RWPE1 (cell line): ENCODE measurements at places on chromosomes 12 and 14.
A peak's percentile ranks its signal among the peaks of the same experiment; 100 is the strongest.

DNA sequence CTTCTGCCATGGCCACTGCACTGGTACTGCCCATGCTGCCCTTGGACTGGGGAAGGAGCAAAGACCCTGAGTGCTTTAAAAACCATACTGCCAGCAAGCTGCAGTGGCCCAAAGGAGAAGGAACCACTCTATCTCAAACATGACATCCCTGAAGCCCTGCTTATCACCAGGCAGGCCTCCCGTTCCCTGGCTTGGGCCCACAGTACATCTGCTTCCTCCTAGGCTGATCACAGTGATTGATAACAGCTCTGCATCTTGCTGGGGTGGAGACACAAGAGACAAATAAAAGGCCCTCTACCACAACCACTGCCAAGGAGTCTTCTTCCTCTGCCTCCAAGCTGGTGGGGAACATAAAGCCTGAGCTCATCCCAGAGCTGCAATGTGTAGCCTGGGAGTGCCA, 567.5 kb downstream of the TRHDE start:
- DNase-seq, result no peak

GRCh38 chr14:77055306-77055705, 26.8 kb upstream of the IRF2BPL start:
- no peak for DNase-seq

GRCh38 chr14:50528000-50528399, 4.4 kb downstream of the MAP4K5 start:
- no peak for DNase-seq

GRCh38 chr14:61077951-61078720, 97.1 kb downstream of the SLC38A6 start:
- DNase-seq, result peak; percentile 42

DNA sequence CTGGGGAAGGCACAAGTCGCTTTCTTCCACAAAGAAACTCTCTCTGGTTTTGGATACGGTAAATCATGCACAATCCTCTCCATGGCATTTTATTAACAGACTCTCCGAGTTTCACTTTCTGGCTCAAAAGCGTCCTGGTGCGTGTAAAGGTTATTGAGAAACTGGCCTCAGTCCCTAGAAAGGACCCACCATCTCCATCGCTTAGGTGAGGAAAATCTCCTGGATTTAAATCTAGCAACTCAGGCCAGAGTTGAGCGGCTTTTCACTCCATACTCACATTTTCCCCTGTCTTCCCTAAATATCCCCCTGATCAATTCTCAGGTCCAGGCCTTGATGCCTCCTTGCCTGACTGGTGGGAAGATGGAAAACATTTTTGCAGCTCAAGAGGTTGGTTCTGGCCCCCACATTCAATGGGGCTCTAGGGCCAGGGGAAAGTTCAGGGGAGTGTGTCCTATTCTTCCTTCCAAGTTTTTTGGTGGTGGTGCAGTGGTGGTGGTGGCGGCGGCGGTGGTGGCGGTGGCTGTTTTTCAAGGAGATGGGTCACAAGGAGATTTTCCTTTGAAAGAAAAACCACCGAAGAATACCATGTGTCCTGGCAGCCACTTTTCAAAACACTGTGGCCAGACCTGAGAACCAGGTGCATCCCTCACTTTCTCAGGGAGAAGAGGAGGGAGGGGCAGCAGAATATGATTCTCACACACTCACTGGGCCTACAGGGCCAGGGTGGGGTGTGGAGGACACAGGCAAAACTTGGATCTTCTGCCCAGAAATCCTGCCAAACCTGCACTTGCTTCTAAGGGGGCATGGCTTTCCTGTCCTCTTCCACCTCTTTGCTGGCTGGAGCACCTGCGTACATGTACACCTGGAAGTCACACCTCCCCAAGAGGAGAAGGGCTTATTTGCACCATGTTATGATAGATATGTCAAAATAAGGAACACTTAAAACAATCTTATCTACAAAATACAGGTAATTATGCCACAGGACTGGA, 46.7 kb upstream of the PNMA1 start:
- DNase-seq, result no peak

DNA sequence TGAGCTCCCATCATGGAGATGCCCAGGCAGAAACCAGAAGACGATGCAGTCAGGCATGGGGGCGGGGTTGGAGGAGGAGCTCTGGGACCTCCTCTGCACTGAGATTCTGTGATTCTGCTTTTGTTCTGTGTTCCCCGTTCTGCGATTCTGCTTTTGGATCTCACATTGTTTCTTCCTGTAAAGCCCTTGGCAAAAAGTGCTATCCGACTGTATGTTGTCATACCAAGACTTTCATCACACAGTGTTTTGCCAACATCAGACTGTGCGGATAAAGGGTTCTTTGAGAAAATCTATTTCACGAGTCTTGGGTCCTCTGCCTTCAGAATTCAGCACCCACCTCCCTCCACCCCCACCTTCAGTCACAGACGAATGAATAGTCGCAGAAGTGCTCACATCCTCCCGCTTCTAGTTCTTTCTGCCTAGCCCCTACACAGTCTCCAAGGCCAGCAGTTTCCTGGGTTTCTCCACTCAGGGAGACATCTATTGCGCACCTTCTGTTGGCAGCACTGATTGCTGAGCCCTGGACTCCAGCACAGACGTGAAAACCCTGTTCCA, 24.7 kb upstream of the PWP1 start:
- DNase-seq, result no peak

DNA sequence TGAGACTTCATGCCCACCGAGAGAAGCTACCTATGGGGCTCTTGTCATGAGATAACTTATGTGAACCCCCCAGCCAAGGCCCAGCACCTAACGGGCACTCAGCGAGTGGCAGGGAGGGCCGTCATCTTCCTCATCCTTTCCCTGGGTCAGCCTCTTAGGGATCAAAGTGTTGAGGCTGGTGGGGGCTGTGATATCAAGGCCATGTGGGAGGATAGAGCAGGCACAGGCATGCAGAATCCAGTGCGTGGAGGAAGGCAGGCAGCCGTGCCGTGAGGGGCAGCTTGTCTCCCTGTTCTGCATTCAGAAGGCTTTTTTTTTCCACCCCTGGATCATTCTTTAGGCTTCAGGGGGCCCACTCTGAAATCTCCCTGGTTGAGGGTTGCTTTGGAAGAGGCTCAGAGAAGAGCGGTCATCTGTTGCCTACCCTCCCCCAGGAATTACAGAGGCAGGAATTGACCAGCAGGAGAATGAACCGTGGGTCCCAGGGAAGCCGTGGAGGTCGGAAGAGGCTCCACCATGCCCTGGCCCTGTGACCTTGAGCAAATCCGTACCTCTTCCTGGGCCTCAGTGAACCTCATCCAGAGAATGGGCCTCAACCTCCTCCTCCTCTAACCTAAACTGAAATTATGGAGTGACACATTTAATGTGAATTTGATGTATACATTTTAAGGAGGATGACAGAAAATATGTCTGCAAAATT, 62.8 kb downstream of the BEGAIN start:
- DNase-seq, result no peak

- DNase-seq, result no peak
These were observed 1526.6 kb upstream of the FLRT2 start for GRCh38 chr14:84003346-84003745.

DNA sequence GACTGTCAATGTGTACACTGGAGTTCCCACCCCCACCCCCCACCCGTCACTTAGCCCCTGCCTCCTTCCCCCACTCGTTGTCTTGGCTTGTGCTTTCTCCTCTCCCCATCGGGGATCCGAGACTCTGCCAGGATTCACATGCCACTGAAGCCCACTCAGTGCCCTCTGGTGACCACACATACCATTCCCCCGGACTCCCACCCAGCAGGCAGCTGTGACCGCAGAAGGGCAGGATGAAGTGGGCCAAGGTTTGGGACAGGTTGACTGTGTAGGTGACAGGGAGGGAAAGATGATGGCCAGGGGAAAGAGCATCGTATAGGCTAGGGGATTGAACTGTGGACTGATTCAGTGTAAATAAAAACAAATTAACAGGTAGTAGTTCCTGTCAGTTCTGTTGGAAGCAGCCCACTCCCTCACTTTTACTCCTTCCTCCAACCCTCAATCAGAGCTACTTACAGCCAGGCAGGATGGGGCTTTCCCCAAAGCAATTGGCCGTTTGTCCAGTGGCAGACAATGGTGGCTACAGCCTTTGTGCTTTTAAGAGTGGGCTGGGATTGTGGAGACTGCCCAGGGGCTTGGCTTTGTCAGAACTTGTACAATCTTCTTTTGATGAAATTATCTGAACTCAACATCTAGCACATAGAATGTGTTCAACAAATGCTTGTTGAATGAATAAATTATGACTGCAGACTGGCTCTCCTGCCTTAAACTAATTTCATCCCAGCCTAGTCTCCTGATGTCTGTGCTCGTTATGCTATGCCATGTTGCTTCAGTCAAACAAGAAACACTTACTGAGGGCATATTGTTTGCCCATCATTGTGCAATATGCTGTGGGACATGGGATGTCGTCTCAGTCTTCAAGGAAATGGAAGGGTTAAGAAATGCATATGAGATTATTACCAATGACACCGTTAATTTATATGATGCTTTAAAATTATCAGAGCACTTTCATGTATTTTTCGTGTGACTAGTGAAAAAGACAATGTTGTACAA, 30.2 kb downstream of the TTC9 start:
- no peak for DNase-seq

DNA sequence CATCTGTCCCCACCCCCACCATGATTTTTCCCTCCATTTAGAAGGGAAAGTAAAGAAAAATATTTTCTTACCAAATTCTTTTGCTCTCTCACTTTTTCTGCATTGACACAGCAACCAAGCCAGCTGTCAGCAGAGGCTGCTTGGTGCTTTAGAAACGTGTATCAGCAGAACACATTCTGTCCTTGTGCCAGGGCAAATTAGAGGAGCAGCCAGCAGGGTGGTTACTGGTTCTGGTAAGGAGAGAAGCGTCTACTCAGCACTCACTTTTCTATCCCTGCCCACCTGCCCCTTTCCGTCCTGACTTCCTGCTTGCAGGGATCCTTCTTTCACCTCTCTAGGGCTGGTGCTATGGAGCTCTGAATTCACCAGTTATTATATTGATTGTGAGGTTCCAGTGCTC, 327.5 kb upstream of the PDE3A start:
- no peak for DNase-seq

- DNase-seq, result no peak
These were observed 5.5 kb upstream of the HVCN1 start for GRCh38 chr12:110694330-110694901.

GRCh38 chr14:20469242-20469889, at the start of gene PNP:
Gene PNP, plus strand, starts transcription at chr14:20469406. Its CDS starts 119 bp downstream, at chr14:20469525.
- DNase-seq, result peak; percentile 98

DNA sequence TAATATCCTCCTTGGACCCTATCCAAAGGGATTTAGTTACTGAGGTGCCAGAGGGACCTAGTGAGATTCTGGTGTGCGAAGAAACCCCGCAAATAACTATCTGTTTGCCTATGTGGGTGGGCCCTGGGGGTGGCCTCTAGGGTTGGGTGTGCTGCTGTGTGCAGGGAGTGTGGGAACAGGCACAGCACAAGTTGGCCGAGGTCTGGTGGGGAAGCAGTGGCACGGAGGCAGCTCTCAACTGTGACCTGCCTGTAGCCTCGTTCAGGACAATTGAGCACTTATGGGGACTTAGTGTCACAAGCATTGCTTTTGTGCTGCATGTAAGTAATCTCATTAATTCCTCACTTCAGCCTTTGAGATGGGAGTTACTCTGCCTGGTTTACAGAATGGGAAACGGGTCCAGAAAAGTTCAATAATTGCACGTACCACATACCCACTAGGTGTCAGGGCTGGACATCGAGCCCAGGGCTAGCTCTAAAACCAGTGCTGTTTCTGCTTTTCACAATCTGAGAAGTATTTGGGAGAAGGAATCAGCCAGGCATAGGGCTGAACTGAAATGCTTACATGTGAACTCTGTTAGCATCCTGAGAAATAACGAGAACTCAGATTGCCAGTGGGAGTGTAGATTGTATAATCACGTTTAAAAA, 58.8 kb downstream of the TECPR2 start:
- DNase-seq, result no peak

DNA sequence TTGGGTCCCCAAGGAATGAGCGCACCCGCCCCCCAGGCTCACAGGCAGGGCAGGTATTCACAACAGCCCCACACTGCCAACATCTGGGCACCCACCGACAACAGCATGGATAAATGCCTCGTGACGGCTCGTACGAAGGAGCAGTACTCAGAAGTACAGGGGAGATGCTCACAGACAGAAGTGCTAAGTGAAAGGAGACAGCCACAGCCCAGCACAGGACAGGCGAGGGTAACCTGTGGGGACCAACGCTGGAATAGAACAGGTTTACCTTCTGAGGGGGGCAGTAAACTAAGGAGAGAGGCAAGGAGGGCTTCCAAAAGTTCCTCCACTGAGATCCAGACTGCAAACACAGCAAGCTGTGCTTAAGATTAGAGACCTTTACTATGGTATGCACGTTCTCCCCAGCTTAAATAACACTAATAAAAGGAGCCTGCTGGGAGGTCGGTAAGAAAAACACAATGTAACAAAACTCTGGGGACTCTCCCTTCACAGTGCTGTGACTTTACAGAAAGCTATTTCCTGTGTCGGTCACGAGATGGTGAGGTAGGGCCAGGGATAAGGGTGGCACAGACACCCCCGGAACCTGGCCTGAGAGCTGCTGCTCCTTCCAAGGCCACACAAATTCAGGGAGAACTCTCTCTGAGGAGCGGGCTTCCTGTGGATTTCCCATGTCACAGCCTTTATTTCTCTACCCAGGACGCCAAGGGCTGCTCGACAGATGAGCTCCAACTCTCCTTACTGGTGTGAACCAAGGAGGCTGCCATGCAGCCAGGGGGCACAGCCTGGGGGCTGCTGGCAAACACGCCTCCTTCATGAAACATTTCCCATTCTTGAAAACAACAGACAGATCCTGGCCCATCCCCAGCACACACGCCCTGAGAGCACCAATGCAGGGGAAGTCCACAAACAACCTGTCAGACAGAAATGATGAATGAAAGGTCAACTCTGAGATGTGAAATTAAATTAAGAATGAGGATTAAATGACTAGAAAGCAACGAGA, 26.3 kb downstream of the SLC15A4 start:
- peak; percentile 15 for DNase-seq

- no peak for DNase-seq
These were observed 59.2 kb downstream of the RASSF8 start for GRCh38 chr12:26017484-26018211.

DNA sequence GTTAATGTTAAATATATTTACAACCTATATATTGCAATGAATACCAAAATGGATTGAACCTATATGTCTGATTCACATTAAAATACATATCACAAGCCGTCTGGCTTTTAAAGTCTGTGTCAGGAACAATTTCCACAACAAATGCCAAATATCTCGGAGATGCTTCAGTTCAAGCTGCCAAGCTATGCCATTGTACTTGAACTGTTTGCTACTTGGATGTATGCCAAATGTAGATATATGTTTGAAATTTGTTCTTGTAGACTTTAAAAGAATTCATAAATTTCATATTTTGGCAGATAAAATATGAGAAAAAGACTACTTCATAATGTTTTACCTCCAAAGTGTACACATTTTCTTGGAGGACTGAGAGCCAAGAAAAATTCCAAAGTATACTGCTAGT, 37.0 kb downstream of the WASHC3 start:
- DNase-seq, result no peak

GRCh38 chr12:106113042-106113441, 25.7 kb downstream of the NUAK1 start:
- no peak for DNase-seq

GRCh38 chr12:115569345-115570068, 708.0 kb downstream of the MED13L start:
- DNase-seq, result no peak
